ENCODE measurements at places on chromosomes 2 and 18.

DNA sequence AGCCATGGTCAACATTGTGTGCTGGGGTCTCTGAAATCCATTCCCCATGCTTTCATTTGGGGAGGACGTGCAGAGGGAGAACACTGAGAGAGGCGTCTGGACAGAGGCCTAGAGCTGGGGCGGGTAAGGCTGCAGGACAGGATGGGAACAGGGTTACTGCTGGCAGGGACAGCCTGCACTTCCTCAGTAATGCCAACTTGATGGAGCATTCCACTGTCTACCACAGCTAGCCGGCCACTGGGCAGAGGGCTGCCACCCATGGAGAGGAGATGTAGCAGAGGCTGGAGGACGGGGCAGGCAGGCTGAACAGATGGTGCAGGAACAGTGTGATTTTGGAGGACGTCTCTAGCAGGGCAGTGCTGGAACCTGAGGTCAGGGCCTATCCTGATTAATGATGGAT is 29.3 kb downstream of the MRPL33 start:
- no peak for DNase-seq

GRCh38 chr2:118638453-118638852 is 209.0 kb downstream of the EN1 start:
- DNase-seq: no peak

DNA sequence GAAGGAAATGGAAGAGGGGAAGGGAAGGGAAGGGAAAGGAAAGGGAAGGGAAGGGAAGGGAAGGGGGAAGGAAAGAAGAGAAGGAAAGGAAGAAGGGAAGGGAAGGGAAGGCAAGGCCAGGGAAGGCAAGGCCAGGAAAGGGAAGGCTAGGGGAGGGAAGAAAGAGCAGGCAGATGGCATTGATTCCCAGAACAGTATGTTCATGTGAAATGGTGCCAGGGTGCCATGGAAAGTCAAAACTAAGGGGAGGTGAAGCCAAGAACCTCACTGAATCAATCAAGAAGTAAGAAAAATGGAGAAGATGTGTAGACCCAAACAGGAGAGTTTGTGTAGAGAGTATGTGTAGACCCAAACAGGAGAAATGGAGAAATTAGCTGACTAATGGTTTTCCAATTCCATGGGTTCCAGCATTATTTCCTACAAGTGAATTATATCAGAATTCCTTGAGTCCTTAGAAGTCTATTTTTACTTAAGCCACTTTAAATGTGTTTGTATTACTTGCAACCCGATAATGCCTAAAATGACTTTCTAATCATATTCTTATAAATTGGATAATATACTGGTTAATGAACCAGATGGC is 367.6 kb downstream of the TXNL1 start:
- DNase-seq: no peak

GRCh38 chr2:131543385-131543891 is 15.8 kb downstream of the CCDC74A start:
- DNase-seq: no peak

DNA sequence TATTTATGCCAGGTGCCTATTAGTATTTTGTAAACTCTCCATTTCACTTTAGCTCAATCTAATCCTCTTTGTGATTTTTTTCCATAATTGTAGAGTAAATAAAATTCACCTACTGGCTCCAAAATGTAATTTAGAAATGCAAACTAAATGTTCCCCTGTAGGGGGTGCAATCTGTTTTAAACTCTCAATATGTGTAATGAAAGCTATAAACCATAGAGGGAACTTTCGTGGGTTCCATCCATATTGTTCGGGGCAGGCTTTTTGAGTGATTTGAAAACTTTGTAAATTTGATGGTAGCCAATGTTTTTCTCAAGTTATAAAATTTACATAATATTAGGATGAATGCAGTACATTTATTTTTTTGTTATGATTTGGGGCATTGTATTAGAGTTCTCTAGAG is 49.4 kb downstream of the TSPYL6 start:
- no peak for DNase-seq

GRCh38 chr2:67840460-67841068 is 222.2 kb downstream of the C1D start:
- peak; percentile 5 for DNase-seq

All from epithelial cell of prostate (primary cell).